Neural crest cell (in vitro differentiated cells): ENCODE measurements at places on chromosomes 3 and 15. TPM values are rescaled to one million over a fixed set of nuclear protein-coding genes. Genes with fewer than 3 reads are reported as not detected.
A peak's percentile ranks its signal among the peaks of the same experiment; 100 is the strongest.

Gene CBLB
- total RNA-seq = 29.4 and 32.3 TPM in 2 replicates

Gene UPK1B
- total RNA-seq = not detected in 2 replicates

Gene DNAH1
- 2.4 and 3.2 TPM in 2 replicates for total RNA-seq

Gene STAB1
- 0.11 and 0.16 TPM in 2 replicates for total RNA-seq

Gene ILDR1
- total RNA-seq = not detected in 2 replicates

Gene TOPAZ1
- not detected in 2 replicates for total RNA-seq

Gene GPR160
- total RNA-seq = 0.21 and 0.23 TPM in 2 replicates

Gene GASK1A
- total RNA-seq = 2.1 and 2.9 TPM in 2 replicates

Gene CADM2
- 3.5 and 4.2 TPM in 2 replicates for total RNA-seq

DNA sequence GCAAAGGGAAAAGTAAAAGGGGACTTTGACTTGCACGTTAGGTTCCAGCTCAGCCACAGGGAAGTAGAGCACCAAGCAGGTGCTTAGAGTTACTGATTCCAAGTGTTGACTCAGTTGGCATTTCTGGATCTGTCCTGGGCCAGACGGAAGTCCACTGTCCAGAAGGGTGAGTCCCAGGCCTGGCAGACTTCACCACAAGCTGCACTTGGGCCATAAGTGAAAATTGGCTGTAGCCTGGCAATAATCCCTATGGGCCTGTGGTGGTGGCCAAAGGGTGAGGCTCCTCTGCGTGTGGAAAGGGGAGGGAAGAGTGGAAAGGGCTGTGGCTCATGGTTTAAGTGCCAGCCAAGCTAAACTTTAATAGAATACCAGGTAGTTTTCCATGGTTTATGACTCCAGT is 121.5 kb downstream of the DTWD1 start:
- DNase-seq = no peak

GRCh38 chr3:48241796-48242455 is 1.0 kb downstream of the ZNF589 start:
- no peak for DNase-seq

GRCh38 chr3:129583289-129583688 is 23.2 kb downstream of the PLXND1 start:
- DNase-seq = no peak

DNA sequence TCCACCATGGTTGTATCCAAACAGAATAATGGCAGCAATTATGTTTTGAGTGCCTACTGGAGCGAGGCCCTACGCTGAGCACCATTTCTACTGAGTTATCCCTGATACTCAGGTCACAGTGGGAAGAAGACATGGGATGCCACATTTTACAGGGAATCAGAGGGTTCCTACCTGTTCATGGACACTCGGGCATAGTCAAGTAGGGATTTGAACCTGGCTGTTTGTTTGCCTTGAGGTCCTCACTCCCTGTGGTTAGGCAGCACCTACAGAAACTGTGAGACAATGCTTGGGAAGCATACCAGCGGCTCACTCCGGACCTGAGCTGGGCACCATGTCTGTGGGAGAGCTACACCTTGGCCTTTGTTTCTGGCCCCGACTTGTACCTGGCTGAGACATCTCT is 390.4 kb downstream of the LRTM1 start:
- DNase-seq = no peak

- DNase-seq = no peak
Measured at GRCh38 chr15:66123799-66124198, 129.8 kb downstream of the MEGF11 start.

GRCh38 chr3:33219175-33219487 is 521 bp upstream of the SUSD5 start:
- no peak for DNase-seq

GRCh38 chr3:9180764-9181117 is 68.7 kb downstream of the SRGAP3 start:
- no peak for DNase-seq

DNA sequence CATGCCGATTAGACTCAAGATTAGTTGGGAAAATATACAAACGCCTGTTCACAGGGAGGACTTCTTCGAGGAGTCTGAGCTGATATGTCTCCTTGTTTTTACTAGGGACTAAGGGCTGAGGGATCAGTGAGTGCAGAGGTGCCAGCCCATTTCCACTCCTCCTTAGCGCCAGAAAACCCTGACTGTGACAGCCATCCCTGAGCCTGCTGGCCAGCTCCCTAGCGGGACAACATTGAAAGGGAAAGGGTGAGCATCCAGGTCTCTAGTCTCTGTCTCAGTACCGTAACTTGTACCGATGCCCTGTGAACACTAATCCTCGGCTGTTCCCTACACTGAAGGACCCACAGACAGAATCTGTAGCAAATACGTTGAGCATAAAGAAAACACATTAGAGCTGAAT is 243.4 kb downstream of the WNT5A start:
- DNase-seq = no peak

GRCh38 chr15:60557191-60557618 is 78.3 kb upstream of the ICE2 start:
- no peak for DNase-seq

DNA sequence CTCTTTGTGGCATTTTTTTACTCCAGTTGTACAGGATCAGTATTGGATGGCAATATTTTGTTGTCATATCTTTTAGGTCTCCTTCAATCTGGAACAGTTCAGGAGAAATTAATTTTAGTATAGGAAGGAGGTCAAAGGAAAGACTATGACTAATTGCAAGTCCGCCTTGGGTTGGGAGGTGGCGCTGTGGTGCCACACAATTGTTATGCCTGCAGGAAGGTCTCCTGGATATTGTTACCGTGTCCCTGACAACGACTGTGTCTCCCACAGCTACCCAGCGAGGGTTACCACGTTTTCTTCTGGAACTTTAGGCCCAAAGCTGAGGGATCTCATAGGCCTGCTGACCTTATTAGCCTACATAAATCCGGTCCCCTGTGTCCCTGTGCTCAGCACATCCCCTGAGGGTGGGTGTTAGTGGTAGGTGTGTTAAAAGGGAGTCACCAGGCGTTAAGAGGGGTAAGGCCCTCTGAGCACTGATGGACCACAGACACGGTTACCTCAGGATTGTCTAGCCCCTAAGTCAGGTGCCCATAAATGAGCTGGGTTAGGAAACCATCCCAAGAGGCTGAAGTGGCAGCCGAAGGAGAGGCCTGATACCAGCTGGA is 31.5 kb downstream of the KCNAB1 start:
- DNase-seq = peak; percentile 59

DNA sequence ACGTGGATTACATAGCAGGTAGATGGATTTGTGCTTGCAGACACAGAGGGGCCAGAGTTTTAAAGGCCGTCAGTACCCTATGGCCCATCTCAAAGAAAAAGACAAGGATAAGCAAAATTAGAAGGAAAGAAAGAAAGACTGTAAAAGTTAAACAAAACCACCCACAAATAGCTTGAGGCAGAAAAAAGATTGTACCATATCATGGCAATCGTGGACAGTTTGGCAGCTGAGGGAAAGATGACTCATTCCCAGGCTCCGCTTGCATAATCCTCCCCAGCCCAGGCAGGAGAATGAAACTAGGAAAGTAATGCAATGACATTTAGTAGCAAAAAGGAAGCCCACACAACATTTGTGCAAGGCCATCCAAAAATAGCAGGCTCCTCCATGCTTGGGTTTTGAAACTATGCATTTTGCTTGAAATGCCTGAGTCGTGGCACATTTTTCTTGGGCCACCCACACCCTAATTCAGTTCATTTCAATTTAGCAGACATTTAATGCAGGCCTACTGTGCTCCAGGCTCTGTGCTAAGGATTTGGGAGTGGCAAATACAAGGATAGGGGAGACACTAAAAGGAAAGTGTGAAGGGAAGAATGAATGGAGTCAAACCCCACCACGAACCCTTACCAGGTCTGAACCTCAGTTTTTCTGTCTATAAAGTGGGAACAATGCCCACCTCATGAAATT is 40.9 kb upstream of the SMAD3 start:
- no peak for DNase-seq

DNA sequence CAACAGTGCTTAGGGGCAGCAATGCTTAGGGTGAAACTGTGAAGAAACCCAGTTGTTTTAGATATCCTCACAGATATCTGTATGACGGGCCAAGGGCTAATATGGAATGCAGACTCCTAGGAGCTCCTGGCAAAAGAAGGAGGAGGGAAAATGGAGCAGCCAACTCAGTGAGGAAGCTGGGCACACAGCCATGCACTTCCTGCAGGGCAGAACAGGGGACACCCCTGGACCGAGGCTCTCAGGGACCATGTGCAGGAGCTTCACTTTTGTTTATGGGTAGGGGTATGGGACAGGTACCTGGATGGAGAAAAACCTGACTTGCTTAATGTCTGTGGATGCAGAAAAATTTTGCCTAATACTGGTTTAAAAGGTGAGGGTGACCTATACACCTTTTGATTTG is 20.2 kb downstream of the NIPA1 start:
- no peak for DNase-seq

- no peak for DNase-seq
Measured at GRCh38 chr3:174132421-174133042, 726.6 kb upstream of the NAALADL2 start.

GRCh38 chr3:155034786-155035185 is 45.3 kb upstream of the MME start:
- no peak for DNase-seq

- no peak for DNase-seq
Measured at GRCh38 chr3:155158346-155159037, 78.4 kb downstream of the MME start.

DNA sequence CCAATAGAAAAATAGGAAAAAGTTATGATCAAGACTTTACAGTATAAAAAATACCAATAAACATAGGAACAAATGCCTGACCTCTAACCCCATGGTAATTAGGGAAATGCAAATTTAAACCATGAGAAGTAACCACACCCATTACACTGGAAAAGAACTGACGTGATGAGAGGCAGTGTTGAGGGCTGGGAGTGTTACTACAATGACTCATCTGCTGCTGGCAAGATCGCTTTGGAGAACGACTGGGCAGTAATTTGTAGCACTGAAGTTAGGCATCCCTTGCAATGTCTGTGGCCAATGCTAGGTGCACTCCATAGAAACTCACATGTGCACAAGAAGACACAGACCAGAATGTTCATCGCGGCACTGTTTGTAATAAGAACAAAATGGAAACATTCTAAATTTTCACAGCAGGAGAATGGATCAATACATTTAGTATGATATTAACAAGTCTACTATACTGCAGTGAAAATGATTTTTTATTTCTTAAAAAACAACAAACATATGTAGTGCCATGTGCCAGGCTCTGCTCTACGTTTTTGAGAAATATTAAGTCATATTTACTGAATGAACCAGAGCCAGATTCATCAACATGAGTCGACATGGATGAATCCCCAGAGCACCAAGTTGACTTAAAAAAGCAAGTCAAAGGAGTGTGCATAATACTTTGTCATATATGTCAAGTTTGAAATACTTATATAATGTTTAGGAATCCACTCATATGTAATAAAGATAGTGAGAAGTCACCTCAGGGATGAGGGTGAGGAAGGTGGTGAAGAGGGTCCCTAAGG is 37.6 kb upstream of the EPHB3 start:
- DNase-seq = no peak

DNA sequence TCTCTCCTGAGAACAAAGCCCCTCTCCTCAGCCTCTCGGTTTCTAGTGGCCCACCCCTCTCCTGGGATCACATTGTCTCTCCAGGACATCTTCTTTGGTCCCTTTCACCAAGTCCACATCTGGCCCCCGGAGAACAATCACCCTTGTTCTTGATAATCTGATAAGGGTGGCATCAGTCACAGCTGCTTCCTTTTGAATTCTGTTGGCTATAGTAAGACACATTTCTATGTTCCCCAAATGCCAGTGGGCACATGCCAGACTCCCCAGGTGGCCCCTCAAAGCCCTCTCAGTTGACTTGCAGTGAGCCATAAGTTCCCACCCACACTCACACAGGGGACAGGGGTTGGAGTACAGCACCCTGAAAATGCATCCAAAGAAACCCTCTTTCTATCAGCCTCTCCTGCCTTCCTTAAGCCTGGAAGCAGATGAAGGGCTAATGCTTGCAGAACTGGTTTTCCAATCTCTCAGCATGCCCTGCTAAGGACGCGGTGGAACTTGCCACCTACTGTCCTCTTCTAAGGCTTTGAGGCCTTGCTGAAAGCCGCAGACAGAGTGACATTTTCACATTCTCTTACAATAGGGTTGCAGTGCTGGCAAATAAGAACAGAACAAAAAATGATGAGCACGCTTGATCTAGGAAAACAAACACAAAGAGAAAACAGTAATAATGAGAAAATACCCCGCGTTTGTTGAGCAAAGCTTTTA is 101.3 kb upstream of the SLCO3A1 start:
- DNase-seq = no peak

DNA sequence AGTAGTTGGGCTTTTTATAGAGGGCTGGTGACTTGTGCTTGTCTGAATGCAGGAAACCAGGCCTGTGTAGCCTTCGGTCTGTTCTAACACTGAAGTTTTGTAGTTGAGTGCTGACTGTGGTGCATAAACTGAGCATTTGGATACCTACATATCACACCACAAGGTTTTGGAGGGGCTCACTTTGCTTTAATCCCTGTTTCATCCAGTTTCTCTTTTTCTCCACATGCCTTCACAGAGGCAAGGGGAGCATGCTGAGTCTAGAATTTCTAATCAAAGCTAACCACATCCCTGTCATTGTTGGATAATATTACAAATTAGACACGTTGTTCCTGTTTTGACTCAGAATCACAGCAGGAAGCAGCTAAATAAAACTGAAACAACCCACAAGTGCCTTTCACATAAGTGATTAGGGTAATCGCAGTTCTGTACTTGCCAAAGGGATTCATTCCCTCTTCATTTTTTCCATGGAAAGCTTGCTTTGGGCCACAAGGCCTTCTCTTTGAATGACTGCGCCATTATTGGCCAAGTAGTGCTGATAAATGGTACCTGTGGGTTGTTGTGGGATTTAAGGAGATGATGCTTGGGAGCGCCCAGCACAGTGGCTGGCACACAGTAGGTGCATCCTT is 48.9 kb downstream of the TGFBR2 start:
- no peak for DNase-seq

DNA sequence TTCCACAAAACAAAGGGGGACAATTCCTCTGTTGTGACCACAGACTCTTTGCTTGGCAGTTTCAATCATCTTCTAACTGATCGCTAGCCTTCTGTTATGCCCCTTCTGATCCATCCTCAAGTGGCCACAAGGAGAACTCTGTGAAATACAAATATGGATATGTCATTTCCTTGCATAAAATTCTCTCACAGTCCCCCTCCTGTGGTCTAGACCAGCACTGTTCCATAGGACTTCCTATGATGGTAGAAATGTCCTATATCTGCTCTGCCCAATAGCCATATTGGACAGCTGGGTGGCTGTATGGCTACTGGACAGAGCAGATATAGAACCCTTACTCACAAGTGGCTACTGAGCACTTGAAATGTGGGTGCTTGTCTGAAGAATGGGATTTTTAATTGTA is 25.9 kb upstream of the SNRK start:
- DNase-seq = no peak

- DNase-seq = no peak
Measured at GRCh38 chr3:82132210-82133069, 371.0 kb upstream of the GBE1 start.

GRCh38 chr3:190525634-190526033 is 11.7 kb downstream of the IL1RAP start:
- DNase-seq = no peak
